Brain (organoid and tissue), 16 donors: ENCODE measurements at places on chromosomes 3 and 15. TPM values are rescaled to one million over a fixed set of nuclear protein-coding genes. Genes with fewer than 3 reads are reported as not detected.

ZNF502 gene
- 2.0 TPM for polyA plus RNA-seq

RCN2 gene
- 48.6 TPM for polyA plus RNA-seq

SH3BP5 gene
- 48.1 TPM for polyA plus RNA-seq

LPCAT4 gene
- 39.0 TPM for polyA plus RNA-seq

SACM1L gene
- polyA plus RNA-seq = 9.9 TPM

TEX55 gene
- 0.37 TPM for polyA plus RNA-seq

SYNPR gene
- 8.1 TPM for polyA plus RNA-seq

CFAP92 gene
- 0.27 TPM for polyA plus RNA-seq

SLC28A1 gene
- not detected for polyA plus RNA-seq

SPATA12 gene
- not detected for polyA plus RNA-seq

MYH15 gene
- polyA plus RNA-seq = 0.15 TPM

USP50 gene
- polyA plus RNA-seq = not detected

GCNT3 gene
- not detected for polyA plus RNA-seq

MTHFS gene
- 21.0 TPM for polyA plus RNA-seq

BCHE gene
- polyA plus RNA-seq = 2.7 TPM

EFCAB12 gene
- polyA plus RNA-seq = 1.4 TPM

SLC9C1 gene
- polyA plus RNA-seq = not detected

MOBP gene
- polyA plus RNA-seq = 204 TPM

NRROS gene
- polyA plus RNA-seq = 1.4 TPM

MRAS gene
- polyA plus RNA-seq = 57.0 TPM

CDHR4 gene
- not detected for polyA plus RNA-seq

POLQ gene
- 1.2 TPM for polyA plus RNA-seq

HCLS1 gene
- 7.0 TPM for polyA plus RNA-seq

EEFSEC gene
- polyA plus RNA-seq = 40.9 TPM

SMCO1 gene
- not detected for polyA plus RNA-seq

LEKR1 gene
- 0.48 TPM for polyA plus RNA-seq

CLDN16 gene
- not detected for polyA plus RNA-seq

SLC27A2 gene
- 5.2 TPM for polyA plus RNA-seq

DCP1A gene
- 8.0 TPM for polyA plus RNA-seq

IGF2BP2 gene
- polyA plus RNA-seq = 0.46 TPM

ACKR2 gene
- 1.6 TPM for polyA plus RNA-seq

C3orf22 gene
- not detected for polyA plus RNA-seq

NR1I2 gene
- not detected for polyA plus RNA-seq

NOX5 gene
- not detected for polyA plus RNA-seq

EFHB gene
- polyA plus RNA-seq = 2.4 TPM

PGBD4 gene
- polyA plus RNA-seq = 0.32 TPM

SNTN gene
- not detected for polyA plus RNA-seq

LRRC31 gene
- polyA plus RNA-seq = not detected

AADACL2 gene
- not detected for polyA plus RNA-seq

SKIL gene
- 2.4 TPM for polyA plus RNA-seq

EOMES gene
- polyA plus RNA-seq = not detected
